Stimulated activated memory B cell treated with anti-CD40 and anti-IgM and Interleukin-4, amounts not matched to agents 10 μg/mL and 1 μg/mL and 100 μg/mL, for 72 hours (primary cell): ENCODE measurements at places on chromosomes 3 and 15.

- no peak for ATAC-seq
Measured at GRCh38 chr3:152638214-152638613, 196.7 kb upstream of the P2RY1 start.

DNA sequence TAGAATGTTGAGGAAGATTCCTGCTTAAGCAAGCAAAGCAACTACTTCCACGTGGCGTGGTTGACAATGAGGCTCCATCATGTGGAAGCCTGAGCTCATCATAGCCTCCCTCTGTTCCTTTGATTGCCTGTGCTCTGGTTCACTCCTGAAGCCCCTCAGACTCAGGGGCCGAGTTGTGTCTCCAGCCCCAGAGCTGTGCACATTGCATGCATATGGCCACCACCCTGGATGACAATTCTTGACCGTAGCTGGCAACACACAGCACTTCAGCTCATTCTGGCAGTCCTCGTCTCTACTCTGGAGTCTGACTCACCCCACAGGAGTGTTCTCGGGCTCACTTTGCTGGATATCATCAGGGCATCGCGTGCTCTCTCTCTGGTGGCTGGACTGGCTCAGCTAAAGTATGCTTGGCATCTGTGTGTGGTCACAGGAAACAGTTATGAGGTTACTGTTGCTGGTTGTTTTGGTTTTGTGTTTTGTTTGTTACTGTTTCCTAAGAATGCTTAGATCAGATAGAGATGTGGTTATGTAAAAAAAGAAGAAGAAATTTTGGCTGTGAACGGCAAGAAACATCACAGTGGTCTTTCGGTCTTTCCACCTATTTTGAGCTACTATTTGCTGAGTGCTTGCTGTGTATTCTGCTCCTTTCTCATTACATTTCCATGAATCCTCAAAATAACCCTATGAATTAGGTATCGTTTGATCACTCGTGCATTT, 41.6 kb upstream of the MRPS22 start:
- ATAC-seq = no peak

- ATAC-seq = no peak
Measured at GRCh38 chr3:133237380-133237779, 162.5 kb upstream of the BFSP2 start.

DNA sequence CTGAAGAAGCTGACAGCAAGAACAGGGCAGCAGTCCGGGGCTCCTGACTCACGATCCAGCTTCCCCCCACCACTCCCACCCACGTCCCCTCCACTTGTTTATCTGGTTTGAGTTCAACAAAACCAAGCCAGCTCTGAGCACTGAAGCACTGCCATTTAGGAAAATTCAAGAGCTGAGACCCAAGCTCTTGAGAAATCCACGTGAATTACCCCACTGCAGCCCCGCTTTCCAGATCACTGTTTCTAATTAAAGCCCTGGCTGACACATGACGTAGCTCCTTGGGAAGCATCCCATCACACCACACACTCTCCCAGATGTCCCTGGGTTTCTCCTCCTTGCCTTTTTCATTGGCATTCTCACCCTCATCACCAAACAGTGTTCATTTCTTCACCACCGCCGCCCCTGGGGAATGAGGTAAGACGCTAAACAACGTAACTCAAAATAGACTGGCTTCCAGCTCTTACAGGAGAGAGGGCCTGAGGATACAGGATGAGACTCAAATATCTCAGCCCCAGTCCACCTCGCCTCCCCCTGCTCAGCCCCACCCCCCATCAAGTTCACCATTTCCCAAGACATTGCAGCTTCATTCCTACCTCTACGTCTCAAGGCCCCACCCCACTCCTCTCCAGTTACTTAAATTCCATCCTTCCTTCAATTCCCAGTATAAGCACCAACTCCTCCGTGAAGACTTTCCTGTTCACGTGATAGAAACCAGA, 95.4 kb downstream of the SRGAP3 start:
- no peak for ATAC-seq

- ATAC-seq = peak; percentile 82
Measured at GRCh38 chr3:186255703-186256331, 106.2 kb downstream of the DGKG start.

- ATAC-seq = no peak
Measured at GRCh38 chr3:193134856-193135255, 106.2 kb upstream of the PLAAT1 start.

DNA sequence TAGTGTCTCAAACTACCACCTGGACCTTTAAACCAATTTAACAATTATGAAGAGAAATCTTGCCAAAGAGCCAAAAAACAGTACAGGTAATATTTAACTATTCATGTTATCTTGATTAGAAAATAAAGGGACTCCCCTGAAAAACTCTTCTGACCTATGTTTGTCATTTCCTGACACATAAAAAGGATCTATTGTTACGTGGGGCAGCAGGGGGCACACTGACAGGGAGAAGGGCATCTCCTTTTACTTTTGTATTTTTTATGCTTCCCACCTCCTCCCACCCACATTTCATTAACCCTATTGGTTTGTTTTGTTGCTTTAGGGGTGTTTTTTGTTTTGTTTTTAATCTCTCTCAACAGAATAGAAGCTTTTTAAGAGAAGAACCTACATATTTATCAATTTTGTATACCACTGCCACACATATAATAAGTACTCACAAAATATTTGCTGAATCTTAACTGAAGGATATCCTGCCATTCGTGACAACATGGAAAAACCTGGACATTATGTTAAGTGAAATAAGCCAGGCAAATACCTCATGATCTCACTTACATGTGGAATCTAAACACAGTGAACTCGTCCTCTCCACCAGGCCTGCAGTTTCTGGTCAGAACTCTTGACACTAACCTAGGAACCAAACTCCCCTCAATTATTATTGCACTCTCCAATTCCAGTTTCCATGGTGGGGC, 17.7 kb downstream of the STAG1 start:
- no peak for ATAC-seq
